ENCODE measurements at places on chromosomes 1 and 21.
A peak's percentile ranks its signal among the peaks of the same experiment; 100 is the strongest.

DNA sequence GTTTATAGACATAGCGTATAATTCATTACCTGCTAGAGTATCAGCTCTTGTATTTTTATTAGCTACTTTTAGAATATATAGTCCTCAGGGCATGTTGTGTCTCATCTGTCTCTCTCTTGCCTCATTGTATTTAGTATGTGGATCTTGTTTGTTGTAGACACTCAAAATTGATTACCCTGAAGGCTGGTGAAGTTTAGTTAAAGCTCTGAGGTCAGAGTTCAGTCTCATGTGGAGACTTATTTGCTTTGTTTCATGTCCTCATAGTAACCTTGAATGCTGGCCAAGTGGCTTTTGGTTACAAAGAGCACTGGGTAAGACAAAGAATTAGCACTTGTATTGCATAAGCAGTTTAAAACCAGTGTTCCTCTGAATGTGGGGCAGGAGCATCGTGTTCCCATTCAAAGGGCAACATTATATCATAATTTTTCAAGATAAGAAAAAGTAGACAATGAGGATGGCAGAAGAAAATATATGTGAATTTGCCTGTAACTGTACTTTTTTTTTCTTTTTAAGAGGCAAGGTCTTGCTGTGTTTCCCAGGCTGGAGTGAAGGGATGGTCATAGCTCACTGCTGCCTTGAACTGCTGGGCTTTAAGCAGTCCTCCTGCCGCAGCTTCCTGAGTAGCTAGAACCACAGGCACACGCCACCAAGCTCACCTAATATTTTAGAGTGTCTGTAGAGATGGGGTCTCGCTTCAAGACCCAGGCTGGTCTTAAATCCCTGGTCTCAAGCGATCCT lies 17.4 kb downstream of the CNST start:
- DNase-seq: no peak

DNA sequence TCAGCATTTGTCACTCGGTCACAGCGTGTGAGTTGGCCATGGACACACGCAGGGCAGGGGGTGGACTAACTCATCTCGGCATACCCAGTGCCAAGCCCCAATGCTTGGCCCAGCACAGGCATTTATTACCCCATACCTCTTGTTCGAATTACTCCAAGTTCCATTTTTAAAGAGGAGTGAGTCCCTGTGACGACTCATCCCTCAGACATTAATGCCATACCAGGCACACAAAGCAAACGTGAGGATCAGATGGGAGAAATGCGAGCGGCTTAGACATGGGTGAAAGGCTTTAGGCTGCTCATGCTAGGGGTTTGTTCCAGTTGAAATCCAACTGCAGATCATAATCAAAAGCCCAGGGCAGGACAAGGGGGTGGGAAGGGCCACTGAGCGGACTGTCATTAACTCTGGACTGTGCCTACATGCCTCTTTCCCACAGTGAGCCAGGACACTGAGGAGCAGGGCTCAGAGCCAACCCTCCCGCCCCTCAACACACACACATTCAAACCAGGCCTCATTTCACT lies 118.5 kb upstream of the NGF start:
- no peak for DNase-seq

- no peak for DNase-seq
Observed at GRCh38 chr1:61887931-61888564, 145.8 kb downstream of the PATJ start.

DNA sequence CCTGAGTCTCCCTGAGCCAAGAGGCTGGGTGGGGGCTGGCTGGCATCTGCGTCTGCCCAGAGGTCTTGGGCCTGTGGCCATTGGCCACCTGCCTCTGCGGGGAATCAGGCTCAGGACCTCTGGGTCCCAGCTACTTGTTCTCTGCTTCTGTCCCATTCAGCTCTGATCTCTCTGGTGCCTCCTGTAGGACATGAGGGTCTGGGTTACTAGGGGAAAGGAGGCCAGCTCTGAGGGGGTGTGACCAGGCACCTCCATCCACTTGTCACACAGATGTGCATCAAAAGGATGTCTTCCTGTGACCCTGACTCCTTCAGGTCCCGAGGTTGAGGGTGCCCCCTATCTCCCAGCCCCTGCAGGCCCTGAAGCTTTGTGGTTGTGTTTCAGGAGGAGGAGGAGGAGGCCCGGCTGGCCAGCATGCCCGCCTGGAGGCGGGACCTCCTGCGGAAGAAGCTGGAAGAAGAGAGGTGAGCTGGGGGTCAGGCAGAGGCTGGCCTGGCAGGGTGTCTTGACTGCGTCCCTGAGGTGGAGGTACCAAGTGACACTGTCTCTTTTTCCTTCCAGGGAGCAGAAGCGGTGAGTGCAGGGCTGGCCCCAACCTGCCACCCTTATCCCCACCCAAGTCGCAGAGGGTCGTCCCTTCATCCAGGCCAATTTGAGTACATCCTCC lies 9.0 kb downstream of the TNFRSF25 start:
- DNase-seq: no peak

DNA sequence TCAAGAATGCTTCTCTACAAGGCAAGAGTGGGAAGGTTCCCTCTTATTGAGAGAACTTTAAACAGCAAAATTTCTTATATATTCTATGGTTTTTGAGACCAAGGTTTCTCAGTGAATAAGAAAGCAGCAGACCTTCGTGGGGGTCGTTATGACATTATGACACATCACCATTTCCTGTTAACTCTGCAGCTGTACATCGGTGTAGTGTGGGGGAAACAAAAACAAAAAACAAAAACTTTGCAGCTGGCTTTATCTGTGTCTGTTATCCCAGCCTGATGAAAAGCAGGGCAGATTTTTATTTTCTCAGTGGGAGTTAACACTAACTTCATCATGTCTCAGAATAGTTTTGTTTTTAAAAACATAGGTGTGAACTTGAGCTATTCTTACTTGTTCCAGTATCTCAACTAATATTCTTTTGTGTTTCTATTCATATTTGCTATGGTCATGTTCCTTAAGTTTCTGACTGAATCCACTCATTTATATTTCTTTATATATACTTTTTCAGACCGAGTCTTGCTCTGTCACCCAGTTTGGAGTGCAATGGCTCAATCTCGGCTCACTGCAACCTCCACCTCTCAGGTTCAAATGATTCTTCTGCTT lies 2.1 kb downstream of the SDE2 start:
- DNase-seq: no peak

DNA sequence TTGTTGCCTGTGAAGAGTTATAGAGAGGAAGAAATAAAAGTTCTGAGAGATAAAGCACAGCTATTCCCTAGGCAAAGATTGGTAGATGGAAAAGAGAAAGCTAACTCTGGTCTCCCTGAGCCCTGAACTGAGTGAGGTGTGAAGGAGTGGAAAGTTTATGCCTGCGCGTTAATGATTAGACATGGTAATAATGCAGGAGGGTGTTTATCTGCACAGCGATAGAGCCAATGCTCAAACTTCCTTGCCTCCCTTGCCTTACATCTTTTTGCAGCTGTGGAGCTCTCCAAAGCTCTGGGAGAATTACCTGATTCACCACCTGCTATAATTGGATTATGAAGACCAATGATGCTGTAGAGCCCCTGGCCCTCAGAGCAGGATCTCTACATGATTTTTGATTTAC lies 32.8 kb upstream of the CHRM3 start:
- DNase-seq: peak; percentile 78

DNA sequence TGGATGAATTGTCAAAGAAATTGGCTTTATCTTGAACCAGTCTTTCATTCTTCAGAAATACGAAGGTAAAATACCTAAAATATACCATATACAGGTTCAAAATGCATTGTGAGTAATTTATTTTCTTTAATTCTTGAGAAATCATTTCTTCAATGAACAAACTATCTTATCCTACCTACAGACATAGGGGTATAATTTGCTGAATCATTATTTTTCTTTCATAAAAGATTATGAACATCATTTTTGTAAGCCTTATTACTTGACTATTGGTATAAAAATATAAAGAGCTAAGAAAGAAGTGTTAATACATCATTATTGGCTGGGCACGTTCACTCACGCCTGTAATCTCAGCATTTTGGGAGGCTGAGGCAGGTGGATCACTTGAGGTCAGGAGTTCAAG lies 167.7 kb downstream of the DNAH14 start:
- no peak for DNase-seq

DNA sequence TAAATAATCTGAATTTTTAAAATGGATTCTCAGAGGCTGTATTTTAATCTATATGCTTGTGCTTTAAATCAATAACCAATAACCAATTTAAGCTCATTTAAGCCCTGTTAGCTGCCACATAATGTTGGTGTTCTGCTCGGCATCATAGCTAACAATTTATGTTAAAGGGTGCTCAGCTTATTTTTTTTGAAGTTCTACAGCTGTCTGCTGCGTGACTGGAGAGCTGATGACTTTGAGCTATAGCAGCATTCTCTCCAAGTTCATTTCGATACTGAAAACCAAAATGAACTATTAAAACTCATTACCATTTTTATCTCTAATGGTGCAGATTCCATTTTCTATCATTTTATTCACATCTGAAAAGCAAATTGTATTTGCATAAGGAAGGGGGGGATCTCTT lies 357.8 kb downstream of the AJAP1 start:
- no peak for DNase-seq

GRCh38 chr1:47437447-47438164 lies at the start of gene FOXD2:
TSS of gene FOXD2 (plus strand) at chr1:47438044. CDS start at chr1:47438136, 92 bp downstream.
- DNase-seq: peak; percentile 93

GRCh38 chr21:44815852-44816628 lies 1.8 kb downstream of the SUMO3 start:
- peak; percentile 8 for DNase-seq

DNA sequence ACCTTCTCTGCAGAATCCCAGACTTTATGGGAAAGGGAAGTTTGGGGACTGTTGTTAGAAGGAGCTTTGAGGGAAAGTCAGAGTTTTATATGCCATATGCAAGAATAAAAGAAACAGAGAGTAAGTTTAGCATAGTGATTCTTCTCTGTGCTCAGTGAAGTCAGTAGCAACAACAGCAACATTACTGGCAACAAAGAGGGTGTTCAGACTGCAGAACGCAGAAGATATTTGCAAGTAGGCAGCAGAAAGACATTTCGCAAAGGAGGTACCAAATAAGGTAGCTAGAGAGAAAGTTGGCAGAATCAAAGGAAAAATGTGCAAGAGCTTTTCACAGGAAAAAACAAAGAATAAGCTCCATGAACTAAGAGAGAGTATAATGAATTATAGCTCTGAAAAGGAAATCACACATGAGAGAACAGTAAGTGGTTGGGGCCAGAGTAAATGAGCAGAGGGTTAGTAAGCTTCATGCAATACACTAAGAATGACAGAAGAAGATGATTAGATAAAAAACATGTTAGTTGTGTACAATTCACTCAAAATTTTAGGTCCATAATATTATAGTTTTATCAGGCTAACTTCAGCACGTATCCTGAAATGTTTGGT lies 98.1 kb downstream of the NEGR1 start:
- no peak for DNase-seq
